ENCODE measurements at places on chromosomes 3 and 15.
A peak's percentile ranks its signal among the peaks of the same experiment; 100 is the strongest.

DNA sequence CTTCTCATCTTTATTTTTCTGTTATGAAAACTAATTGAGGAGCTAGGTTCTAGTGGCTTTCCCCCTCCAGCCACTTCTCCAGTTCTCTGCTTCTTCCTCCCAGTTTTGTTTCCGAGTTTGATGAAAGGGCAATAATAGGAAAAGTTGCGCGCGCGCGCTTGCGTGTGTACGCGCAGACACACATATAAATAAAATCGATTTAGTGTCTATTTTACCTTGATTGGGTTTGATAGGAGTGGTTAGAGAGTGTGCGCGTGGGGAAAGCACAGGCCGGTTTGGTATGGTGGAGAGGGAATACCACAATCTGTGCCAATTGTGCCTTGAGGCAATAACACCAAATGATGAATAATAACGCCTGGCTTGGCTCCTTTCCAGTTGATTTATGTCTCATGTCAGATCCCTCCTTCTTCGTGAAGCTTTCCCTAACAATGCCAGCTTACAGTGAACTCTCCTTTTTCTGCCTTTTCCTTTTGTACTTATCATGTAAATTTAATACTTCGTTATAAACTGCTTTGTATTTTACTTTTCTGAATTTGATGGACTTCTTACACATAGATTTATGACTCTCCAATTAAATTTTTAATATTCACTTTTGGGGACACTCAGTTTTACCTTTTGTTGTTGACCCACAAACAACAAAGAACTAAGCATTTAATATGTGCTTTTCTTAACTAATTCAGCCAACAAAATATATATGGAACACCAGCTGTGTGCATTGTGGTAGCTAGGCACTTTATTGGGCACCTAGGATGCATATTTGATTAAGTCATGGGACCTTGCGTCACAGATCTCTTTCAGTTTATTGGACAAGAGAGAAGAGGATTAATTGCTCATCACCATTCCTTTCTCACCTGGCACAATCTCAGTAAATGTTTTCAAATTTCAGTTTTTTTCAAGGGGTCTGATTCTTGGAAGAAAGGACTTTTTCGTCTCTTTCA lies 1.7 kb downstream of the TIPARP start:
- peak; percentile 11 for DNase-seq

DNA sequence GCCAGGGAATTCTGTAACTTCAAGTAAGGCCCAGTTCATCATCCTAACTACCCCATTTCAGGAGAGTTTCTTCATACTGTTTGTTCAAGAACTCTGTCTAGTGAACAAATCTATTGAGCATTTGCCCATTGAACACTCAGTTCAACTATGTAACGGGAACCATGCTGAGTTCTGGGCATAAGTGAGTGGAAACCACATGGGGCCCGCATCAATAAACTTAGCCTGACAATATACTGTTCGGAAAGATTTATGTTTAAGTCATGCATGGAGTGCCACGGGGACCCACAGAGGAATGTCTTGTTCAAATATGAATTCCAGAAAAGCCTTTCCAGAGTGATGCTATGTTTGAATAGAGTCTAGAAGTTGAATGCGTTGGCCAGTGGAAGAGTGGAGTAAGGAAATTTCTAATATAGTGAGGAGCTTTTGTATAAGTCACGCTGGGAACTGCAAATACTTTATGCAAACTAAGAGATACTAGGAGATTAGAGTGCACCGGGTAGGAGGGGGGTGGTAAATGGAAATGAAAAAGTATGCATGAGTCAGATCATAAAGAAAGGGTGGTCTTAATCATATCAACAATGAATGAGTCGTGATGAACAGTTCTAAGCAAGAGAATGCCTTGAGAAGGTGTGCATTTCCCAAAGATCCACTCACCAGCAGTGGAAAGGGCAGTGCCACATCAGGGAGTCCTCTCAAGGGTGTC lies 279.8 kb downstream of the VPS13C start:
- DNase-seq = no peak

- no peak for DNase-seq
These were observed 24.7 kb upstream of the UBE2E1 start for GRCh38 chr3:23781051-23781450.

GRCh38 chr3:138220242-138220641 lies 33.1 kb downstream of the ARMC8 start:
- DNase-seq = no peak

DNA sequence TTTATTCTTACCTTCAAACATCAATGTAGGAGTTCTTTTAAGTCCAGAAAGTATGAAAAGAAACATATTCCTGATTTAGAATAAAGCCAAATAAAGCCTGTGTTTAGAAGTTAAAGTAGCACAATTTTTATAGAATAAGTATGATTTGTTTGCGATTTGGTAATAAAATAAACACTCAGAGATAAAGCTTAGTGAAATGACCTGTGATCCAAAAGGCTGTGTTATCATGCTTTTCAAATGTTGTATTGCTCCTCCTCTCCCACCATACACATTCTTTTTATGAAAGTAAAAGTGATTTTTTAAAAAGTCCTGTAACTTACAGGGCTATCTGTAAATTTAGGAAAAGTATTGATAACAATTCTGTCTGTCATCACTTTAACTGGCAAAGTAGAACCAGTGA lies 138.6 kb upstream of the CGNL1 start:
- no peak for DNase-seq

Measured in activated T-helper 9 cell treated with anti-CD3 and anti-CD28 coated beads, Interleukin-2, amount 50 U/mL, for 16 hours (primary cell).